ENCODE measurements at places on chromosomes 16 and 17.
A peak's percentile ranks its signal among the peaks of the same experiment; 100 is the strongest.

- no peak for DNase-seq
These were observed 33.5 kb upstream of the ENDOV start for GRCh38 chr17:80381416-80381923.

DNA sequence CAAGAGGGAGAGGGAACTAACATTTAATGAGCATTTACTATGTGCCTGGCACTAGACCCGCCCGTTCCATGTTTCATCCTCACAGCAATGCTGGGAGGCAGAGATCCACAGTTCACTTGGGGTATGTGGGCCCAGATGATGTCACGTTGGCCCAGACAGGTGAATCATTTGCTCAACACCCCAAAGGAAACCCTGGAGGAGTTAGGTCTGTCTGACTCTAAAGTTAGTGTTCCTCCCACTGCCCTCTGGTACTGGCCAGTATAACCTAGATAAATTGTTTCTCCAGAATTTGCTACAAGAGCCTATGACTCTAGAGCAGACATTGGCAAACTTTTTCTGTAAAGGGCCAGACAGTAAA is 164.6 kb downstream of the VPS53 start:
- no peak for DNase-seq

DNA sequence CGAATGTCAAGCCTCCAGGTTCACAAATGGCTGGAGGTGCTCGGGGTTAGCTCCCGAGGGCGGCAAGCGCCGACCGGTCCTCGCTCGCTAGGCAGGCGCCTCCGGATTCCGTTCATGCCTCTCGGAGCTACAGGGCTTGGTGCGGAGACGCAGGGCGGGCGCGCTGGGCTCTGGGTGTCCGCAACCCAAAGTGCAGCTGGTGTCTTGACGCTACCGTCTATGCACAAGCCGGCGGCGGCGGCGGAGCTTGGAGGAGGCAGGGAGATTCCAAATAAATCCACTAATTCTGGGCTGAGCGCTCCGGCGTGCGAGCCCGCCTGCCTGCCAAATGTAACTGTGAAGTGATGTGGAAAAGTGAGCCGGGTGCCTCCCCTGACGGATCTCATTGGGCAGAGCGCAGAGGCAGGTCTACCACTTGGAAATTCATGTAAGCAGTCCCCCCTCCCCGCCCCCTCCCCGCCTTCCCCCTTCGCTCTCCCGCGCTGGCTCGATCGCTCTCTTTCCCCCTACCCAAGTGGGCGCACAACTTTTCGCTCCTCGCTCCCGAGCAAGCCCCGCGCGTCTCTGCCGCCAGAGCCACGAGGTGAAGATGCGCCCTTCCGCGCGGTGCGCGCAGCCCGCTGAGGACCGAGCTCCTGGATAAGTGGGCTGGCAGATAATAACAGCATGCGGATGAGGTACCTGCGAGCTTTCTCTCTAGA is at the start of gene CDH8:
TSS of gene CDH8 (minus strand) at position 338 of the 701 bp plus-strand sequence. CDS start 15,035 bp downstream, outside the sequence.
- peak; percentile 68 for DNase-seq

- DNase-seq: no peak
These were observed 44.4 kb downstream of the MAP1LC3B start for GRCh38 chr16:87436225-87437172.

- DNase-seq: no peak
These were observed 2.8 kb upstream of the UBTF start for GRCh38 chr17:44222112-44222869.

- DNase-seq: no peak
These were observed 20.2 kb downstream of the SEC14L1 start for GRCh38 chr17:77160875-77161530.

- no peak for DNase-seq
These were observed 57.1 kb upstream of the EMP2 start for GRCh38 chr16:10637337-10638037.

- DNase-seq: no peak
These were observed 8.9 kb upstream of the ULK2 start for GRCh38 chr17:19876529-19877161.

- DNase-seq: no peak
These were observed 8.9 kb upstream of the TNS4 start for GRCh38 chr17:40510328-40510648.

DNA sequence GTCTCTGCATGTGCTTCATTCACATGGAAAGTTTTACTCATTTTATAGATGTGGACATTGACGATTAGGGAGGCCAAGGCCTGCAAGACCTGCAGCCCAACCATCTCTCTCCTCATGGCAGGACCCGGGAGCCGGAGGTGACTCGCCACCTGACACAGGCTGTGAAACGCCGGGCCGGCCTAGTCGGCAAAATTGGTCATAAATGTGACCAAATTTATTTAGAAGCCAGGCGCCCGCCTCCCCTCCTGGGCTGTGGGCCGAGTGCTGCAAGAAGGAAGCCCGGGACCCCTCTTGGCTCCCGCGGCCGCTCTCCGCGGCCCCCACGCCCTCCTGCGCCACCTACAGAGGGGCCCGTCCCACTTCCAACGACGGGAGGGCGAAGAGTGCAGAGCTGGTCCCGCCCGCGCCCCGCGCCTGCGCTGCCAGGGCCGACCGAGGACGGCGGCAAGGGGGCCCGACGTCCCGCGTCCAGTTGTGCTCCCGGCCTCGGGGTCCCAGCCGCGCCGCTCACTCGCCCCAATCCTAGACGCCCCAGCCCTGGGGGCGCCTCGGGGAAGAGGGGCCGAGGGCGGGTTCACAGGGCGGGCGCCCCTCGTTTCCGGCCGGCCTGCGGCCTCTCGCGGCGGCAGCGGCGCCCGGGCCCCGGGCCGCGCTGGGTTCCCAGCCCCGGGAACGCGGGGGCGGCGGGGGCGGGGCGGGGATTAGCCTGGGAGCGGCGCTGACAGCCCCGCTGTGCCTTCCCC is 47.5 kb downstream of the WNT3 start:
- no peak for DNase-seq

GRCh38 chr17:77466596-77467223 is 325.9 kb downstream of the SEC14L1 start:
- no peak for DNase-seq

GRCh38 chr17:76845541-76846017 is 22.6 kb upstream of the MGAT5B start:
- no peak for DNase-seq

DNA sequence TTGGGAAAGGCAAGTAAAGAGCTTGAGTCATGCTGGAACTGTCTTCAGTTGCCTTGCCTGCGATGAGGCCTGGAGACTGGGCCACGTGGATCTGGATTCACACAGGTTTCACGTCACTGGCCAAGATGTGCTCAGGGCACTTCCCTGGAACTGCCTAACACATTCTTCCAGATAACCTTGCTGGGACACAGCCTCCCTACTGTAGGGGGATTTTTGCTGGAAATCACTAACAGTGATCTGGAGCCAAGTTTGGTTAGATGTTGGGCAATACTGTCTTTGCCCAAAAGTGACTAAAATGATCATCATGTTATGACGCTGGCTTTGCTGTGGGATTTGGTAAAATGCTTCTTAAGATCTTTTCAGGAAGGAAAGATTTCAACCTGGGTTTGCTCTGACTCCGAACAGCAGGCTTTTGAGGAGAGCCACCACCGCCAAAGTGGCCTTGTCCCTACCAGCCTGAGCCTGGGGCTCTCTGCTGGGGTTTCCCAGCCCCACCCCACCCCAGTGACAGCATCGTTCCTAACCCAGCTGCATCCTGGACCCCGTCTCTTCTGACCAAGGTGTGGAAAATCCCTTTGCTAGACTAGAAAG is 14.7 kb downstream of the C1QTNF1 start:
- no peak for DNase-seq

DNA sequence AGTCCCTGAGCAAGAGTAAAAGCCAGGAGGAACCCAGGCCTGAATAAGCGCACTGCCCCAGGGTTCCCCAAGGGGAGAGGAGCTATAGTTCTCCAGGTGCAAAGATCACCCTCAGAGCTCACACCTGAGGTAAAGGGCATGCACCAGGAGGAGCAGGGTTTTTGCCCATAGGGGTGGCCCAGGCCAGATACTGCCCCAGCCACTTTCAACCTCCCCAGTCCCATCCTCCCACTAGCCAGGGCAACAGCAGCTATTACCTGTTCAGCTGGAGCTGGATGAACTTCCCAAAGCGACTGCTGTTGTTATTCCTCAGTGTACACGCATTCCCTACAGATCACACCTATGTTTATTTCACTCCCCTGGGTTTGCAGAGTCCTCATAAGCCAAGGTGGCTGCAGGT is 19.8 kb downstream of the MYO19 start:
- DNase-seq: no peak

DNA sequence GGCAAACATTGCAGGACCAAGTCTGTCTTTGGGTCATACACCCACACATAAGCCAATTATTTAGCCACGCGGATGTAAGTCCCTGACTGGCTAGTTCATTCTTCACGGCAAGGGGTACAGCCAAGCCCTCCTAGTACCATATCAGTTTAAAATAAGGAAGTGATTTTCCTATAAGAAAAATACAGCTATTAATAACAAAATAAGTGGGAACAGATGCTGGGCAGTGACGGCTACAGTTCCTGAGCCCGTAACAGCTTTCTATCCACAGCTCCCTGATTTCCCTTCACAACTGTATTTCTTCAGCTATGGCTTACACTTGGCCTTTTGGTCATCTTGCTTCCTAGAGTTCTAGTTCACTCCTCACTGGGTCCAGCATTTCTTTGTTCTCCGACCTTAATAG is 542.4 kb upstream of the C16orf82 start:
- DNase-seq: no peak

DNA sequence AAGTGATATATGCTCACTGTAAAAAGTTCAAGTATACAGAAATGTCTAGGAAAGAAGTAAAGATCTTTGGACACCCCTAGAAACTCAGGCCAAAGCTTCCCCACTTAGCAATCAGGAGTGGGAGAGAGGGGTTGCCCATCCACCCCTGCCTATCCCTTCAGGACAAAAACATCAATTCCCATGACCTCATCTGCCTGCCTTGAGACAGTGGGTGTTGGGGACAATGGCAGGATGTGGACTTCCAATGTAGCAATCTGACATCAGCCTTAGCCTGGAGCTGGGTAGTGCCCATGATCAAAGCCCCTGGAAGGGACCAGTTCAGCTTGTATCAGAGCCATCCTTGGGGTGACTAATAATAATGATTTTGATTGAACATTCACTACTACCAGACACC is 18.1 kb downstream of the ITPRIPL2 start:
- no peak for DNase-seq

- DNase-seq: no peak
These were observed 8.9 kb downstream of the CHAD start for GRCh38 chr17:50459756-50460155.

GRCh38 chr16:19595043-19595767 is 39.7 kb downstream of the VPS35L start:
- DNase-seq: no peak

GRCh38 chr17:80789356-80789902 is 202.2 kb upstream of the CHMP6 start:
- DNase-seq: no peak

Data from left forelimb (tissue), 1 donor.